ENCODE measurements at places on chromosomes 3 and 15.

DNA sequence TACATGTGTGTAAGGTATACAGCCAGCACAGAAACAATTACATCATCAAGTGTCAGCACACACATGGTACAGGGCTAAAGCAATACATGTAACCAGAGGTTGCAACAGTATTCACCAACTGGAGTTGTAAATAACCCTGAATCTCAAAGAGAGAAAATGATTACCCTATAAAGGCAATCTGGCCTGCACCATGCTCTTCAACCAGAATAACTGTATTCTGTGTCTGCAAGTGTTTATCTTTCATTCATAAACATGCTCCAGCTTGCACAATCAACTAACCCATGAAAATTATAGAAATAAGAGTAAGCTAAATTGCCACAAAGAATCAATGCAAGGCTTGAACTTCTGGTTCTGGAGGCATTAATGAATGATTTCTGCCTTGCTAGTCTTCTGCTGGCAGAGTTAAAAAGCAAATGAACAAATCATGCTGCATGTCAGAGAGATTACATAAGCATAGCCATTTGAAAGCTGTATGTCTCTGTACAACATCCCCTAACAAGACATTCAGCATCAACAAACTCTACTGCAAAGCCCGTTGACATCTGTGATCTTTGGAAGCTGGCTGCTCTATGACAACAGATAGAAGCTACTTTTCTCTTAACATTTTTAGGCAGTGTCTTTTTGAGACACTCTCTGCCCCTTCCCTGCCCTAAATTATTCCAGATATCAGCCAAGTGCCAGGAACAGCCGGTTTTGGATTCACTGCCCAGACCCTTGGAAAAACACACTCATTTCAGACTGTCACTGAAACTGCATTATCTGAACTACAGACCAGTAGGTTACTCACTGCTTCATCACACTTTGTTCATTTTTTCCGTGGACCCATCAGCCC is 871.0 kb downstream of the OTOL1 start:
- DNase-seq, result no peak

GRCh38 chr3:121870717-121871116 is 23.5 kb upstream of the SLC15A2 start:
- DNase-seq, result no peak

DNA sequence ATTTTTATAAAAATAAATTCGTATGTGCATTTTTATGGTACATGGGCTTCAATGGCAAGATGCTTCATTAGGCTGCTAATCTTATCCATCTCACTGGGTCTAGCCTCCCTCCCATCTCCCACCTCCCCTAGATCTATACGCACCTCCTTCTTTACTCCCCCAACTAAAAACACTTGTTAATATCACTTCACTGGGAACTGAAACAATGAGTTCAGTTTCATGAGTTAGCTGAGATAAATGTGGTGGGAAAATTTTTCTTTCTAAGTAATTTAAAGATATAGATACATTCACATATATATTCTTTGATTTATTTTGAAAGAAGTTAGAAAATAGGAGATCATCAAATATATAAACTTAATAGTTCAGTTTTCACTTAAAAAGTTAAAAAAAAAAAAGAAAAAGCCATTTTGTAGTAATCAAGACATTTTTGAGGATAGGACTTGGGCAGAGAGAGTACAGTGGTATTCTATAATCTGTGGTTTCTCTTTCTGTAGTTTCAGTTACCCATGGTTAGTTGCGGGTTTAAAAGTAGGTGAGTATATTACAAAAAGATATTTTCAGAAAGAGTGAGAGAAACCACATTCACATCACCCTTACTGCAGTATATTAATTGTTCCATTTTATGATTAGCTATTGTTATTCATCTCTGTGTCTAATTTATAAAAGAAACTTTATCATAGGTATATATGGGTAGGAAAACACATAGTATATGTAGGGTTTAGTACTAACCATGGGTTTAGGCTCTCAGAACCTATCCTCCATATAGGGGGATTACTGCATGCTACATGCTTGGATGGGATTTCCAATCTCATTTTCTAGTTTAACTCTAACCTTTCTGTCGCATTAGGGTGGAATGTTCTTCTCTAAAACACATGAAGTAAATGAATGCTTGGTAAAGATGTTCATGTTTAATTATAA is 316.0 kb upstream of the CBLB start:
- DNase-seq, result no peak

GRCh38 chr15:98889930-98890695 is 117.5 kb downstream of the PGPEP1L start:
- DNase-seq, result no peak

DNA sequence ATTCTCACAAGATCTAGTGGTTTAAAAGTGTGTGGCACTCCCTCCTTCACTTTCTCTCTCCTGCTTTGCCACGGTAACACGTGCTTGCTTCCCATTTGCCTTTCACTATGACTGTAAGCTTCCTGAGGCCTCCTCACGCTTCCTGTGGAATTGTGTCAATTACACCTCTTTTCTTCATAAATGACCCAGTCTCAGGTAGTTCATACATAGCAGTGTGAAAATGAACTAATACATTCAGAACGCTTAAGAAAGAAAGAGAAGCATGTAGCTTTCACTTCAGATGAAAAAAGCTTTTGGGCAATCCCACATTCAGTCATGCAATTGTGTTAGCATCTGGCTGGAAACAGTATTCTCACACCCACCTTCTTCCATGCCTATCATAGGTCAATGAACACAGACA is 24.4 kb downstream of the P3H2 start:
- no peak for DNase-seq

- DNase-seq, result peak; percentile 10
Measured at GRCh38 chr15:29612701-29613100, 209.6 kb downstream of the TJP1 start.

- no peak for DNase-seq
Measured at GRCh38 chr3:134939978-134940377, 144.9 kb downstream of the EPHB1 start.

- no peak for DNase-seq
Measured at GRCh38 chr15:95713324-95713723, 617.2 kb upstream of the NR2F2 start.

GRCh38 chr3:61571516-61572336 is 10.4 kb downstream of the PTPRG start:
- DNase-seq, result no peak

DNA sequence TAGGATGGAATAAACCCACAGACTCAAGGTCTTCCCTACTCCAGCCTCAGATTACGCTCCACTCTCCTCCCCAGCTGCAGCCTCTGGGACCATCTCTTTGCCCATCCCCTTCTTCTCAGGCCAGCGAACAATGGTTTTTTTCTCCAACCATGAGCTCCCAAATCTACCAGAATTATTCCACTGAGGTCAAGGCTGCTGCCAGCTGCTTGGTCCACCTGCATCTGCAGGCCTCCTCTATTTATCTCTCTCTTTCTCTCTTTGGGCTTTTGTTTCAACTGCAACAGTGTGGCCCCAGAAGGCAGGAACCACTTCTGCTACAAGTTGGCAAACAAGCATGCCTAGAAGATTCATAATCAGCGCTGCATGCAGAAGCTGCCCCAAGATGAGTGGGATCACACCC is 19.1 kb downstream of the CHRM5 start:
- no peak for DNase-seq

Measured in lower leg skin (tissue), 4 donors.